Pancreas (tissue), 10 donors: ENCODE measurements at places on chromosomes 4 and X. TPM values are rescaled to one million over a fixed set of nuclear protein-coding genes. Genes with fewer than 3 reads are reported as not detected.
A peak's percentile ranks its signal among the peaks of the same experiment; 100 is the strongest.

DNA sequence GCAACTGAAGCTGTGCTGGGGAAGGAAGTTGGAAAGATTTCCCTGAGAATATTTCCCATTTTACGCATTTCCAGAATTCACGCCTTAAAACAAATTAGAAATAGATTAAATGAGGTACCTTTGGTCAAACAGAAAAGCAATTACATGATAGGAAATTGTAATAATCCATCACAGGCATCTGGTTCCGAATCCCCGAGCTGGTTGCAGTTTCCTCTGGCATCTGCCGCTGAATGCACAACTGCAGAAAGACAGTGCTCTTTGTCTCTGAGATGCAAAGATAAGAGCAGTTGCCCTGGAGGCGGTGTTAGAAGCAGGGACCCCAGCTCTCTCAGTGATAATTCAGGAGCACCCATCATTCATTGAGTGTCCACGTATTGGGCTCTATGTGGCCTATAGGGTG, 224.4 kb downstream of the LDB2 start:
- H3K36me3 ChIP-seq = no peaks in the 10 kb centered on the region
- H3K27ac ChIP-seq = no peak overlapping the region
- H3K4me3 ChIP-seq = no peak overlapping the region
- no peaks in the 10 kb centered on the region for H3K4me1 ChIP-seq
- H3K27me3 ChIP-seq = no peaks in the 10 kb centered on the region

GRCh38 chr4:168712316-168712890, 215.6 kb downstream of the PALLD start:
- H3K36me3 ChIP-seq = no peaks in the 10 kb centered on the region
- no peak overlapping the region for H3K4me3 ChIP-seq
- no peaks in the 10 kb centered on the region for H3K4me1 ChIP-seq
- no peaks in the 10 kb centered on the region for H3K27me3 ChIP-seq
- H3K27ac ChIP-seq = no peak overlapping the region
- DNase-seq = no peak

DNA sequence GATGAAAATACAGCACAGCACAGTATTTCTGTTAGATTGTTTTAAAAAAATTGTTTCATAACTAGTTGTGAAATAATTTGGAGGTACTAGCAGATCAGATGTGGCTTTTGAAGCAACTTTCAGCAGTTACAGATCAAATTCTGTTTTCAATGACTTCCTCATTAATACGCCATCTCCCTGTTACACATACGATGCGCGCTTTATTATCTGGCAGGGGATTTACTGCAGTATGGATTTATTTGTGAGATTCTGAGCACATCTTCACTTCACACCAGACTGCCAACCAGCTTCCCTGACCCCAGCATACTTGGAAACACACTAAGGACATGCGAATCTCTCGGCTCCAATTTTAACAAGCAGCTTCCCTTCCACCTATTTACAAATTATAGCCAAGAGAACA, 235.5 kb upstream of the DIAPH2 start:
- no peak for DNase-seq
- H3K36me3 ChIP-seq = no peaks in the 10 kb centered on the region
- H3K27ac ChIP-seq = no peak overlapping the region

The TRIM60 gene
- not detected for polyA plus RNA-seq

DNA sequence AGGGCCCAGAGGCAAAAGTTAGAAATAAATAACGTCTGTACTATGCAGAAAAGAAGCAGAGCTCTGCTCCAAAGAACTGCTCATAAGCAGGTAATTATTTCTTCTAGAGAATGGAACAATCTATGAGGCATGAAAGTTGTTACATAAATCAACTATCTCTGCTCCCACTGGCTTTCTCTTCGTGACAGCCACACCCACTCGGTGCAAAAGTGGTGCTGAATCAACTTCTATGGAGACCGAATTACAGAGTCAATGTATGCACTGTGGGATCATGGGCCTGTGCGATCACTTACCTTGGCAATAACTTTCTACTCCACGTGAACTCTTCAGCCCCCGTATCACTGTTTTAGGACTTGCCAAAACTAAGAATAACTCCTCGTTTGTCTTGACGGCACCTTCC, 99.4 kb upstream of the ATXN3L start:
- no peaks in the 10 kb centered on the region for H3K36me3 ChIP-seq
- DNase-seq = no peak
- no peaks in the 10 kb centered on the region for H3K4me1 ChIP-seq
- no peak overlapping the region for H3K4me3 ChIP-seq
- no peak overlapping the region for H3K27ac ChIP-seq

GRCh38 chr4:41572956-41573355, 35.0 kb downstream of the LIMCH1 start:
- no peaks in the 10 kb centered on the region for H3K4me1 ChIP-seq
- H3K4me3 ChIP-seq = no peak overlapping the region
- no peaks in the 10 kb centered on the region for H3K36me3 ChIP-seq
- H3K27ac ChIP-seq = no peak overlapping the region

DNA sequence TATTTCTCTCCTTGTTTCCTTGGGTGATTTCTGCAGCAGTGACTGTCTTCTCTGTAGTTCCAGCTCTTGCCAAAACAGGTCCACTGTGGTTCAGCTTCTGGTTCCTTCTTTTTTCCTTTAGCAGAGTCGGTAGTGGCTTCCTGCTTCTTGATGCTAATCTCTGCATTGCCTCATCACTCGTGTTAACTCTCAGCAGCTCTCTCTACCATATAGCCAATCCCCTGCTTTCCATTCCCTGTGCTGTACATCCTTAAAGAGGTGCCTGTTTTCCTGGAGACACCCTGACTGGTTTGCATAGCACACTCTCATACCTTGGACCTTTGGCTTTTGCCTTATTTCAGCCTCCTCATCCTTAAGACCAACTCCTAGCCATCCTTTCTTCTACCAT, 191.2 kb upstream of the LNX1 start:
- DNase-seq = no peak
- no peak overlapping the region for H3K4me3 ChIP-seq
- no peaks in the 10 kb centered on the region for H3K36me3 ChIP-seq
- H3K4me1 ChIP-seq = no peaks in the 10 kb centered on the region
- H3K27me3 ChIP-seq = no peaks in the 10 kb centered on the region

DNA sequence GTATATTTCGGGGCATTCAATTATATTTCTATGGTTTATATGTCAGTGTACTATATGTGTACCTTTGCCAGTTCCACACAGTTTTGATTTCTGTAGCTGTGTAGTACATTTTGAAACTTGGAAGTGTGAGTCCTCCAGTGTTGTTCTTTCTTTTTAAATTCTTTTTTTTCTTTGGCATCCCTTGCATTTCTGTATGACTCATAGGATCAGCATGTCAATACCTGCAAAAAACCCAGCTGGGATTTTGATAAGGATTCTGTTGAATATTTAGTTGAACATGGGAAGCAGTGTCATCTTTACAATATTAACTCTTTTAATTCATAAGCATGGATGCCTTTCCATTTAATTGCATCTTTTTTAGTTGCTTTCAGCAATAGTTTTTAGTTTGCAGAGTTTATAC, 100.0 kb downstream of the SH3BGRL start:
- H3K4me1 ChIP-seq = no peaks in the 10 kb centered on the region
- no peak overlapping the region for H3K27ac ChIP-seq
- DNase-seq = no peak
- no peak overlapping the region for H3K4me3 ChIP-seq
- H3K36me3 ChIP-seq = no peaks in the 10 kb centered on the region

The CDS1 gene
- 4.6 TPM for polyA plus RNA-seq

- no peak overlapping the region for H3K27ac ChIP-seq
- H3K4me1 ChIP-seq = no peaks in the 10 kb centered on the region
- H3K27me3 ChIP-seq = no peaks in the 10 kb centered on the region
Observed at GRCh38 chr4:187478292-187479140, 517.1 kb upstream of the ZFP42 start.

The TMEM154 gene
- polyA plus RNA-seq = 0.12 TPM

DNA sequence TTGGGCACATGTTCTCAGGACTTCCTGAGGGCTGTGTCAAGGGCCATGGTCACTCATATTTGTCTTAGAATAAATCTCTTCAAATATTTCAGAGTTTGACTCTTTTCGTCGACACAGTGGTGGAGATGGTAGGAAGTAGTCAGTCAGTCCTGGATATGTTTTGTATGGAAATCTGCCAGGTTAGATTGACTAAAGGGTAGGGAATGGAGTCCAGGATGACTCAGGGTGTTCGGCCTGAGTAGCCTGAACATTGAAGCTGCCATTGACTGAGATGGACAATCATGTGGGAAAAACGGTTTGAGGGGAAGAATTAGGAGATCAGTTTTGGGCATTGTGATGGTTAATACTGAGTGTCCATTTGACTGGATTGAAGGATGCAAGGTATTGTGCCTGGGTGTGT, 177.1 kb upstream of the CENPE start:
- H3K27me3 ChIP-seq = no peaks in the 10 kb centered on the region
- no peaks in the 10 kb centered on the region for H3K4me1 ChIP-seq
- no peak for DNase-seq
- no peaks in the 10 kb centered on the region for H3K36me3 ChIP-seq
- no peak overlapping the region for H3K27ac ChIP-seq

The PRKX gene
- polyA plus RNA-seq = 2.5 TPM

DNA sequence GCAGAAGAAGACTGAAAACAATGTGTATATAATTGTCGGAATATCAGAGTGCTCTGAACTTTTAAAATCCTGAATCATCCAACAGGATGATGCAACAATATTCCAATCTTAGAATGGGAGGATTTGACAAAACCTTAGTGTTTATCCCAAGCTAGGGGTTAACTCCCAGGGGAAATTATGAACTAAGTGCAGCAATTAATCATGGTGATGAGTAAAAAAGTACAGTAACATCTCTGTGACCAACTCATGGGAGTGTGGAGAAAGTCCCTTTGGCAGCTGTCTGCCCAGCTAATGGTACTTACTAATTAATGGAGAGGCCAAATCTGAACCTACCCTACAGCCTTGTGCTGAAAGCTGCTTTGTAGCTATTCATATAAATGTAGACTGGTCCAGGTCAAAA, 257.6 kb upstream of the DDX53 start:
- H3K4me3 ChIP-seq = no peak overlapping the region
- no peaks in the 10 kb centered on the region for H3K36me3 ChIP-seq
- H3K27ac ChIP-seq = no peak overlapping the region
- H3K27me3 ChIP-seq = peaks cover 9% of the 10 kb centered on the region

DNA sequence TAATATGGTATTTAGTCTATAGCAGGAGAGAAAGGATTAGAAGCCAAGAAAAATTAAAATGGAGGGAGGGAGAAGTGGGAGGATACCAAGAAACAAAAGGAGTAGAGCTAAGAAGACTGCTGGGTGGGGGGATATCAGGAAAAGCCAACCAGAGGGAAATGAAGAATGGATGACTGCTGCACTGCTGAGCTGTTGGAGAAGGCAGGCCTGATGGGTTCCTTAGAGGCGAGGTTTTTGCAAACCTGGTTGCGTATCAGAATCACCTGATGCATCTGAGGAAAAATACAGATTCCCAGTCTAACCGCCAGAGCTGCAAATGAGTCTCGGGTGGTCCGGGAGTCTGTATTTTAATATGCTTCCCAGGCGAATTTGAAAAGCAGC, 1.5 kb downstream of the PGRMC1 start:
- H3K4me1 ChIP-seq = no peaks in the 10 kb centered on the region
- no peak overlapping the region for H3K27ac ChIP-seq
- no peaks in the 10 kb centered on the region for H3K36me3 ChIP-seq
- peak overlapping the region; percentile 57 for H3K4me3 ChIP-seq
- H3K27me3 ChIP-seq = no peaks in the 10 kb centered on the region

DNA sequence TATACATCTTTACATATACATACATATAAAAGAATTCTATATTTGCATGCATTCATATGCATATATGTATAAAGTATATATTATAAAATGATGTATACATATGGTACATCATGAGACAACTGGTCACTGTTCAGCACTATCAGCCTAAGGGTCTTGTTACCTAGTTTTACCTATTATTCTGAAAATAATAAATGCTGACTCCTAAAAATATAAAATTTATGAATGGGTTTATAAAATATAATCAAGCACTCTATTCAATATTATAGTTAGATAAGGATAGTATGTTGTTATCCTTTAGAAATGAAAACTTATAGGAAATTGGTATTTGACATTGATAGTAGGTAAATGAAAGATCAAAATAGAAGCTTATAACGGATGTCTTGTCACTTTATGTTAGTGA, 324.2 kb downstream of the GBA3 start:
- H3K4me1 ChIP-seq = no peaks in the 10 kb centered on the region
- H3K27ac ChIP-seq = no peak overlapping the region
- DNase-seq = no peak

GRCh38 chrX:119648421-119648775, 42.2 kb upstream of the NKRF start:
- H3K36me3 ChIP-seq = no peaks in the 10 kb centered on the region
- H3K4me1 ChIP-seq = no peaks in the 10 kb centered on the region
- no peaks in the 10 kb centered on the region for H3K27me3 ChIP-seq
- H3K4me3 ChIP-seq = no peak overlapping the region
- no peak for DNase-seq
- H3K27ac ChIP-seq = no peak overlapping the region

- no peaks in the 10 kb centered on the region for H3K27me3 ChIP-seq
- H3K27ac ChIP-seq = no peak overlapping the region
- DNase-seq = no peak
- H3K36me3 ChIP-seq = no peaks in the 10 kb centered on the region
- no peak overlapping the region for H3K4me3 ChIP-seq
Observed at GRCh38 chrX:134551376-134552048, 91.5 kb downstream of the HPRT1 start.

DNA sequence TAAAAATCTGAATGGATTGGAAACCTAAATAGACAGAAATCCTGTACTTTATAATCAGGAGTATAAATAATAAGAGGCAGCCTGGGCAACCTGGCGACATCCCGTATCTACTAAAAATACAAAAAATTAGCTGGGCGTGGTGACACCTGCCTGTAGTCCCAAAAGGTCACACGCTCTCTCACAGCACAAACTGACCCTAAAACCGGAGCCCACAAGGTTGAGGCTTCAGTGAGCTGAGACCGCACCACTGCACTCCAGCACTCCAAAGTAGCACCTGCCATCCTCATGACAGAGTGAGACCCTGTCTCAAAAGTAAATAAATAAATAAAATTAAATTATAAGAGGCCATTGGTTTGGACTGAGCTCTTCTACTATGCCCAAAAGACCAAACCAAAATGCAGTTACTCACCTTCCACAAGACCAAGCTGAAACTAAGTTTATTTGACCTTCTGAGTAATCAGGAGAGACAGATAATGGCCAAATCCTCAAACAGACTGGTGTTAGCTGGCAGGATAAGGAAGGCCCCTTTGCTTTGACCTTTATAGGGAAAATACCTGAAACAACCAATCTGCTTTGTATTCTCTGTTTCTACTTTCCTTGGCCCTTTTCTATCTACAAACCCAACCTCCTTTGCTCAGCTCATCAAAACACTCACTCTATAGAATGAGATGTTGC, 3.2 kb upstream of the GRSF1 start:
- H3K27ac ChIP-seq = peak overlapping the region; percentile 44
- peaks cover 7% of the 10 kb centered on the region for H3K4me1 ChIP-seq
- H3K36me3 ChIP-seq = no peaks in the 10 kb centered on the region
- H3K4me3 ChIP-seq = no peak overlapping the region
- no peak for DNase-seq
- no peaks in the 10 kb centered on the region for H3K27me3 ChIP-seq

The SEL1L3 gene
- 43.2 TPM for polyA plus RNA-seq
